ENCODE measurements at places on chromosomes 2 and 18.

DNA sequence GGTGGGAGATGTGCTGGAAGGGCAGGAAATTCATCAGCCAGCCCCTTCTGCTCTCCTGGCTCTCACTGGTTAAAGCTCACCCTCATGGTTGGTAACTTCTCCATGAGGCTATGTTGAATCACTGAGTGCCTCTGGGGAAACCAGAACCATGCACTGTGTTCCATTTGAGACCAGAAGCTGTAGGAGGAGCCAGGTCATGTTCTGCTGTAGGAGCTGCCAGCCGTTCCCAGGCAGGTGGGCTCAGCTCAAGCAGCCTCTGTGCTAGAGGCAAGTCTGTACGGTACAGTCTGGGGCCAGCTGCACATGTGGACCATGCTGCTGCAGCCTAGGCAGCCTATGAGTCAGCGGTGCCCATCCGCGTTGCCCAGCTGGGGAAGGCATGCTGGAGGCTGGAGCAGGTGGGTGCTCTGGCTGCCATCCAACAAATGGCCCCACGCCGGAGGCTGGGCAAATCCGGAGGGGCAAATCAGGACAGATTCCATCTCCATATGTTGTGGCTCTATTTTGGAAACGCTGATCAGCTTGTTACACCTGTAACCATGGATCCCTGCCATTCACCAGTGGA is 22.0 kb upstream of the KCNF1 start:
- DNase-seq = no peak

DNA sequence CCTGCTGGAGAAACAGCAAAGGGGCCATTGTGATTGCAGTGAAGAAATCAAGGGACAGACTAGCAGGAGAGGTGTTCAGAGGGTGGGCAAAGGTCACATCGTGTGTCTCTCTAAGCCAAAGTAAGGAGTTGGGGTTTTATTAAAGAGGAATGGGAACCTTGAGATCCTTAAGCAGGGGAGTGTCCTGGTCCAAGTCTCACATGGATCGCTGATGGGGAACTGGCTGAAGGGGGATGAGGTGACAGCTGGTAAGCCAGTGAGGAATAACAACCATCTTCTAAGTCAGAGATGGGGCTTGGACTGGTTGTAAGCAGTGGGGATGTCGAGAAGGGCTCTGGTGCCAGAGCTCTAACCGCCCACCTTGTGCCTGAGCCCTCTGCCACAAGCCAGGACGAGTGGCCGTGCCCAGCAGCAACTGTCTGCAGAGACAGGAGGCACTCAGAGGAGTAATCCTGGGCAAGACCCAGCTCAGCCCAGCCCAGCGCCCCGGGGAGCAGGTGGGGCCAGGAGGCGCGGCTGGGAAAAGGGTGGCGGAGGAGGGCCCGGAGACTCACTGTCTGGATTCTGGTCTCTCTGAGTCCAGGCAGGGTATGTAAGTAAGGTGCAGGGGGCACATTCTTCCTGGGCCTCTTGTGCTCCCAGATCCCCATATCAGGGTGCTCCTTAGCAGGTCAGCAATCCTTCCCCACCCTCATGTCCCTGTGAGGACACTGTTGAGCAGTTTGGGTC is 13.7 kb downstream of the WNT10A start:
- no peak for DNase-seq

DNA sequence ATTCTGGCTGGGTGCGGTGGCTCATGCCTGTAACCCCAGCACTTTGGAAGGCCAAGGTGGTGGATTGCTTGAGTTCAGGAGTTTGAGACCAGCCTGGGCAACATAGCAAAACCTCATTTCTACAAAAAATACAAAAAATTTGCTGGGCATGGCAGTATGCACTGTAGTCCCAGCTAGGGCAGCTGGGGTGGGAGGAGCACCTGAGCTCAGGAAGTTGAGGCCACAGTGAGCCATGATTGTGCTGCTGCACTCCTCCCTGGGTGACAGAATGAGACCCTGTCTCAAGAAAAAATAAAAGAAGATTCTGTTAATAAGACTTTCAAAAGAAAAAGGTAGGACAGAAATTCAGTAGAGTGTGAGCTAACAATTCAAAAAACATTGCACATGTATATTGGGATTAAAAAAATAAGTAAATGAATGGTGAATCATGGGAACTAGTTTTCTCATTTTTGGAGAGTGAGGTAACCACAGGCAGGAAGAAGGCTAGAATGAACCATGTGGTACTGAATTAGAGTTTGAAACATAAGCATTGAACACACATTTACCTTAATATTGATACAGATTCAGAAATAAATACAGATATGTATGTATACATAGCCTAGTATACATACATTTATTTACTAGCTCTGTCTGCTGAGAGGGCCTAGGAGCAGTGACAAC is 53.5 kb downstream of the NCOA1 start:
- DNase-seq = no peak

- DNase-seq = no peak
Observed at GRCh38 chr2:41779888-41780287, 267.9 kb upstream of the PKDCC start.

DNA sequence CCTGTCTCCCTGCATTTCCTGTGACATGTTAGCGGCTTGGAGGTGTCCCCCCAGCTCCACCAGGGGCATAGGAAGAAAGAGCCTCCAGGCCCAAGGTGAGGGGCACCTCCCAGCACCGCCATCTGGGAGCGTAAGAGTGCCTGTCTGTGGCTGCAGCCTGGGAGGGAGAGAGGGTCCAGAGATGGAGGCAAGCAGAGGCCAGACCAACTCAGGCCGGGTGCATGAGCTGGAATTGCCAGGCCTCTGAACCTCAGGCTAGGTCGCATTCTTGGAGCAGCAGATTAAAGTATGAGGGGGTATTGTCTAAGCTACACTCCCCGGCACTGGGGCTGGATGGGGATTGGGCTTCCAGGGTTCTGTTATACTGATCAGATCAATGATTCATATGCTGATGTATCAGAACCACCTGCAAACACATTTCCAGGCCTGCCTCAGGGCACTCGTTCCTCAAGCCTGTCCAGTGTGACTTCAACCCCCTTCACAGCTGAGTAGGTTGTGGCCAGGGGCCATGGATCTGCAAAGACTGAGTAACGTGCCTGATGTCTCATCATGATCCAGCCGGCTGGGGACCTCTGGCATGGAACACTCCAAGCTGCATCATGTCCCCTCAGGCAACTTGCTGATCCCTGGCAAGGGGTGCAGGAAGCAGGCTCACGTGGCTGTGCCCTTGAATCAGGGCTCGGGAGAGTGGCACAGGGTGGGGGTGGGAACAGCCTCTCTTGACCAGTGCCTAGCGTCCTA is 73.2 kb downstream of the HS1BP3 start:
- no peak for DNase-seq

DNA sequence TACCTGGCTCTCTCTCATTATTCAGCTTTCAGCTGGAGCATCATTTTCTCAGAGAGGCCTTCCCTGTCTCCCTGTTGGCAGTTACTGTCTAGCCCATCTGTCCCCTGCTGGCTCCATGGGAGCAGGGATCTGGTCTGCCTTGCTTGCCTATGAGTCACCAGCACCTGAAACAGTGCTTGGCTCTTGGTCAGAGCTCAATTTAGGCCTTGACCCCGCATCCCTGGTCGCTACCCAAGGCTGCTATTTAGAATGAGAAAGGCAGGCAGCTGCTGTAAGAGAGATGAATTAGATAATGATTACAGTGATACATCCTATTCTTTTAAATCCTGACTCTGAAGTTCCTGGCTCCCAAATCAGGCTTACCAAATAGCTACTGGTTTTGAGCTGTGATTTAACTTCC is 32.9 kb downstream of the KCNE4 start:
- no peak for DNase-seq

- no peak for DNase-seq
Observed at GRCh38 chr18:62862466-62862865, 147.1 kb downstream of the PHLPP1 start.

- DNase-seq = no peak
Observed at GRCh38 chr2:119028327-119029174, 86.6 kb downstream of the MARCO start.

DNA sequence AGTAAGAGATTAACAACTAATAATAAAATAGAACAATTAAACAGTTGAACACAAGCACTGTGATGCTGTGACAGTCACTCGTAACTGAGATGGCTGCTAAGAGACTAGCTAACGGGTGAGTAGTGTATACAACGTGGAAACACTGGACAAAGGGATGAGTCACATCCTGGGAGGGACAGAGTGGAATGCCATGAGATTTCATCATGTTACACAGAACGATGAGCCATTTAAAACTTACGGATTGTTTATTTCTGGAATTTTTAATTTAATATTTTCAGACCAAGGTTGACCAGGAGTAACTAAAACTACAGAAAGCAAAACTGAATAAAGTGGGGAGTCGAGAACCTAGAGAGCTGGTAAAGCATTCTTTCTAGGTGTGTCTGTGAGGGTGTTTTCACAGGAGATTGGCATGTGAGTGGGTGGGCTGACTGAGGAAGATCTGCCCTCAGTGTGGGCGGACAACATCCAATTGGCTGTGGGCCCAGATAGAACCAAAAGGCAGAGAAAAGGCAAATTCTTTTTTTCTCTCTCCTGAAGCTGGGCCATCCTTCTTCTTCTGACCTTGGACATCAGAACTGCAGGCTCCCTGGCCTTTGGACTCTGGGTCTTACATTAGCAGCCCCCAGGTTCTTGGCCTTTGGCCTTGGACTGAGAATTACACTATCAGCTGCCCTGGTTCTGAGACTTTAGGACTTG is 14.6 kb downstream of the TMSB10 start:
- DNase-seq = no peak

GRCh38 chr2:147549054-147549453 is 295.8 kb upstream of the ACVR2A start:
- DNase-seq = no peak

DNA sequence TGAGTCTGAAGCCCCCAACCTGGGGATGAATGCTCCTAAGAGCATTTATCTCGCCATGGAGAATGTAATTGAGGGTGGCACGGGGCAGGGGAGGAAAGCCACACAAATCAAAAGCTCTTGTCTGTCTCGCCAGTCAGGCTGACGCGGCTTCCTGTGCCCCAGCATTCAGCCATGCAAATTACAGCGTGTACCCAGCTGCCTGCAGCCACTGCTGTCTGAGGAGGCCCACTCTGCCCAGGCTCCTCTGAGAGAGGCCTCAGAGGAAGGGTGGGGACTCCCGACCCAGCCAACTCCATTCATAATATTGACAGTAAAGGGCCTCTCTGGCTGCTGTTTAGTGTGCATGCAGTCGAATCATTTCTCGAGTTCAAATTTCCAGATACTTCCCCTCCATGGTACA is 22.0 kb downstream of the SMAD7 start:
- DNase-seq = peak; percentile 61

GRCh38 chr2:72849138-72849462 is 23.3 kb upstream of the EXOC6B start:
- DNase-seq = no peak

DNA sequence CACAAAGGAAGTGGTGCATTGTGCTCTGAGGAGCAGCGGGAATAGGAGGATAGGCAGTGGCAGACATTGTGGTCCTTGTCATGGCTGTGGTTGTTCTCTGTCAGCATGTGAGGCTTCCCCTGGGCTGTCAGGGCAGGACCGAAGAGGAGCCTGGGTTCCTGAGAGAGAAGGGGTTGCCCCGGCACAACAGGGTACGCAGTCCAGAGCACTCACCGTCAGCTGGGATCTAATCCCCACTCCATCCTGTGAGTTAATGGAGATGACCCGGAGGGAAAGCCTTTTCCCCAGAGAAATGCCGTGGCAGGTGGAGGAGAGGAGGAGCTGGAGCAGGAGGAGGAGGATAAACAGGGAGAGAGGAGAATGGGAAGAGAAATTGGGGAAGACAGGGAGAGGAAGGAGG is 396.7 kb upstream of the HS6ST1 start:
- DNase-seq = no peak

- no peak for DNase-seq
Observed at GRCh38 chr2:99158599-99158998, 3.8 kb downstream of the LIPT1 start.

- no peak for DNase-seq
Observed at GRCh38 chr2:63578767-63579166, 9.5 kb downstream of the WDPCP start.

- DNase-seq = no peak
Observed at GRCh38 chr2:135299658-135300244, 231.3 kb downstream of the ZRANB3 start.

GRCh38 chr18:11860594-11861450 is 9.6 kb downstream of the CHMP1B start:
- no peak for DNase-seq

GRCh38 chr2:10302479-10303180 is at the start of gene HPCAL1:
Gene HPCAL1 (plus strand): TSS chr2:10302904. CDS start chr2:10419758, 116,854 bp downstream.
- DNase-seq = peak; percentile 67

DNA sequence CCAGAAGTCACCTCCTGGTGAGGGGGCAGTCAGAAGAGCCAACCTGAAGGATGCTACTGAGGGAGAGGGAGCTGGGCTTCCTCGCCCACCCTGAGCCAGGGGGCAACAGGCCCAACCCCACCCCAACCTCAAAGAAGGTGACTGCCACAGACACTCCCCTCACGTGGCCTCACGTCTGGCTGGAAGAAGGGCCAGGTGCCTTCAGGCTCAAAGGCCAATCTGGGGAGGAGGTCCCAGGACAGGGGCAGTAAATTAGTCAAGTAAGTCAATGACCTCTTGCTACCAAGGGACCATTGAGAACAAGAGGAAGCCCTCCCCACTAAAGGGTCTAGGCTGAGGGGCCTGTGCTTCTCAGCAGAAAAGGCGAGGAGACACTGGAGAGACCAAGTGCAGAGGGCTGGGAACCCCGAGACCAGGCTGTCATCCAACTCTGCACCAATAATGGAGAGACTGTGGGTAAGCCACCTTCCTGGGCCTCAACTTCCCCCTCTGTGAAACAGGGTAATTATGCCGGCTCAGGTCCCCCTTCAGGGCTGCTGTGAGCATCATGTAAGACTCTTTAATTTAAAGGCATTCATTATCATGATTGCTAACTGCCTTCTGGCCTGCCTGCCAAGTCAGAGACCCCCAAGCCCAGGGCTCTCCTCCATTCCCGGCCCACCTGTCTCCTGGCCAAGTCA is 20.2 kb upstream of the TNS1 start:
- DNase-seq = no peak

- no peak for DNase-seq
Observed at GRCh38 chr2:98828369-98828744, 97.4 kb upstream of the MGAT4A start.

GRCh38 chr18:78086931-78087330 is 837.3 kb downstream of the GALR1 start:
- DNase-seq = no peak

DNA sequence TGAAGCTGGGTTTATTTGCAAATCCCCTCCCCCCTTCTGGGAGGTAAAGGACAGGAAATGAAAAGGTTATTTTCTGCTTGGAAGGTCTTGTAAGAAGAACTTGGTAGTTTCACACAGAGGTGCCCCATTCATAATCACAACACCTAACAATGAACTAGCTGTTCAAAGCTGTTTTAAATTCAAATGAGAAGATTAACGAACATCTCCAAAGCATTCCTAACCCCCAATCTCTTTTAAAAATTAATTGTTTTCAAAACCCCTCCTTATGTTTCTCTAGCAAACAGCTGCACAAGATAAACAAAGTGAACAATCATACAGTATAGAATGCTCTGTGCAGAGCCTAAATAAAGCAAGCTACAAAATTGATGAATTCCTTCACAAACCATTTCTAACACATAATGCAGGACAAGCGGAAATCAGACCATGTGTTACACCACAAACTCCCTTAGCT is 271.4 kb downstream of the SATB2 start:
- DNase-seq = no peak
